ENCODE measurements at places on chromosomes 12 and 14.

DNA sequence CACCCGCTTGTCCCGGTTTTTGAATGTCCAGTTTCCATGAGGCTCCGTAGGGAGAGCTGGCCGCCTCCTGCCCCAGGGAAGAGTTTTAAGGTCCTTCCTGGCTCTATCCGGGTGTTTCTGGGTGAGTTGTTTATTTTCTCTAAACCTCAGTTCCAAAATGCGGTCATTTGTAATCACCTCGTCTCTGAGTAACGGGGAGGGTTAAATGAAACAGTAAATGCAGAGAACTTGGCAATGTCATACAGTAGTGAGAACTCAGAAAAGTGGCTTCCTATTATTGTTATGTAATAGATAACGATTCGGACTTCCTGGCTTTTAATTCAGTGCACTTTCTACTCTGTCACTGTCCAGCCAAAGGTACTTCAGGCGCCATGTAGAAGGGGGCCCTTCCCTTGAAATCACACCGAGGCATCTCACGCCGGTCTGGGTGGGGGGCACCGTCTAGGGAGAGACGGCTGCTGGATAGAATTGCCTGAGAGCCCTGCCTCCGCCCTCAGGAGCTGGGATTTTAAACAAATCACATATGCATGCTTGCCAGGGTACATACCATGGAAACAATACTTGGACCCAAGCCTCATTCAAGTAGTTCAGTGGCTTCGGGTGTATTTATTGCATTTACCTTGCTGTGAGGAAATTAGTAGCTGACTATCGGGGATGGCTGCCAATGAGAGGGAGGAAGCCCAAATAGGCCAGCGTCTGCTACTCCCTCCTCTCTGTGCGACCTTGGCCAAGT lies 26.4 kb downstream of the NOS1 start:
- DNase-seq = no peak

- DNase-seq = no peak
Observed at GRCh38 chr12:55847033-55847432, 4.3 kb upstream of the MMP19 start.

DNA sequence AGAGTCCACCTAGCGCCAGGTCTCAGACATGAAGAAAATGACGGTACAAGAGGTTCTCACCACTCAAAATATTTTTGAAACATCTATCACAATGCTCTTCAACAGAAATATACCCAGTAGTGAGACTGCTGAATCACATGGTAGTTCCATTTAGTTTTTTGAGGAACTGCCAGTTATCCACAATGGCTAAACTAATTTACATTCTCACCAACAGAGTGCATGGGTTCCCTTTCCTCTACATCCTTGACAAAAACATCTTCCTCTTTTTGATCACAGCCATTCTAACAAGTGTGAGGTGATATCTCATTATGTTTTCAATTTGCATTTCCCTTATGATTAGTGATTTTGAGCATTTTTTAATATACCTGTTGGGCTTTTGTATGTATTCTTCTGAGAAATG lies 5.7 kb upstream of the GPR65 start:
- DNase-seq = no peak

DNA sequence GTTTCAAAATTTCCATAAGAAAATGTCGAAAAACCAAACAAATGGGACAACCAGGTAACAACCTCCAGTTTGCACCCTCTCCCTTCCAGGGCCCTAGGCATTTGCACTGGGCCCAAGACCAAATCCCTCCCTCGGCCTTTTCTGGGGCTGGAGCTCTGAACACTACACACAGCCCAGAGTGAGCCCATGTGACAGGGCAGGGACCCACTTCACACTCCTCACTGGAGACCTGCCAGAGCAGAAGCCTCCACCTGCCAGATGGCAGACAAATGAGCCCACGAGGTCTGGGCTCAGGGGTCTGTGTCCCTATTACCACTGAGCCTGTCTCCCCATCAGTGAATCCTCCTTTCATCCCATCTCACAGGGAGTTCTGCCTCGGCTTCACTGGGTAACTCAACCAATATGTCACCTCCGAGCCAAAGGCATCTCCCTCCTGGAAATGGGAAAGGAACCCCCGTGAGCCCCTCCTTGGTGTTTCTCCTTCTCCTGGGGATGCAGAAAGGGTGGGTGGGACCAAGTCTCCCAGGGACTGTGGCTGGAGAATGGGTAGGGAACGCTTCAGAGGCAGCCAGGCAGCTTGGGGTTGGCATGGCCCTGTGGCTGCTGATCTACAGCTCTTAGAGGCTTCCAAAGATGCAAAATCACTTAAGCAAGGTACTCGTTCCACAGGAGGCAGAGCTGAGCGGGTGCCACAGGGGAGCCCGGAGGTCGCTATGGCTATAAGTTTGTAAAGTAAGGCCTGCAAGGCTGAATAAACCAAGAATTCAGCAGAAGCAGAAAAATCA lies 10.6 kb downstream of the VWF start:
- DNase-seq = no peak

DNA sequence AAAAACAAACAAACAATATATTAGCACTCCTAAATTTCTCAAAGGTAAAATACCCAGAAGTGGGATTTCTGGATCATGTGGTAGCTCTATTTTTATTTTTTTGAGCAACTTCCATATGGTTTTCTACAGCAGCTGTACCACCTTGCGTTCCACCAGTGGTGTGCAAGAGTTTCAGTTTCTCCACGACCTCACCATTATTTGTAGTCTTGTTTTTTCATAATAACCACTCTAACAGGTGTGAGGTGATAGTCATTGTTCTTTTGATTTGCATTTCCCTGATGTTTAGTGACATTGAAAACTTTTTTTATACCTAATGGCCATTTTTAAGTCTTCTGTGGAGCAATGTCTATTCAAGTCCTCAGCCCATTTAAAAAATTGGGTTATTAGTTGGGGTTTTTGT lies 127.3 kb upstream of the SLC38A2 start:
- no peak for DNase-seq

GRCh38 chr12:47110011-47110541 lies 30.3 kb upstream of the AMIGO2 start:
- DNase-seq = no peak

DNA sequence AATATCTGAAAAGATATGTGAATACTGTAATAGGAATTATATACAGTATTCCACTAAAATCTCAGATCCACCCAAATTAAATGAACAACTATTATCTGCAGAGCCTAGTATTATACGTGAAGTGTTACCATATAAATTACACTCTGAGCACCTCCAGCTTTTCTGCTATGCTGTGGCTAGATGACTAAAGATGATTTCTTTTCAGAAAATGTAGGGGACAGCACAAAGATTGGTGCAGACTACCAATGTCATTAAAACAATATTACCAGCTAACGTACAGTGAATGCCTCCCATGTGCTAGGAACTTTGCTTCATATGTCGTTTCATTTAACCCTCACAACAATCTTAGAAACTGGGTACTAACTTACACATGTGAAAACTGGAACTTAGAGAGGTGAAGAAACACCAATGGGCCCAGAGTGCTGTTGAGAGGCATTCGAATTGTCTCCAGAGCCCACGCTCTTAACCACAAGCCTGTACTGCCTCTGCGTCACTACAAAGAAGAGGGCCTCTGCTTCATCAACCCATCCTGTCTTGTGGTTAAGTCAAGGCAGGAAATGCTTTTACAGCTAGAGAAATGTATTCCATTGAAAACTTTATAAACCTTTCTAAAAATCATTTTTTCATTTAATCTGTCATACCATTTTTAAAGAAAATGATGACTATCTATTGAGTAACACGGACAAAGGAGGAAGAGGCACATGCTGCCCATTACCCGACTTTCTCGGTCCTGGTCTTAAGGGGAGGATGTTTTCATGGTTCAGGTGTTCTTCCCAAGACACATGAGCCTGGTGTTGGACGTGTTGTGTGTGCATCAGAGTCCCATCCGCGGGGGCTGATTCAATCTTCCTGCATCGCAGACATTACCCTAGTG lies 1.3 kb downstream of the GPR65 start:
- DNase-seq = no peak

GRCh38 chr12:47312808-47313426 lies 233.2 kb upstream of the AMIGO2 start:
- no peak for DNase-seq
